ENCODE measurements at places on chromosomes 4 and X. TPM values are rescaled to one million over a fixed set of nuclear protein-coding genes. Genes with fewer than 3 reads are reported as not detected.

Gene ADAMTS3
- polyA plus RNA-seq: not detected

Gene HSFX3
- not detected for polyA plus RNA-seq

Gene SMIM10
- polyA plus RNA-seq: not detected

Gene DCAF8L2
- polyA plus RNA-seq: not detected

Gene NXF3
- polyA plus RNA-seq: not detected

Gene TMPRSS11D
- polyA plus RNA-seq: not detected

Gene PNCK
- polyA plus RNA-seq: not detected

Gene AFM
- polyA plus RNA-seq: not detected

Gene CLDN22
- polyA plus RNA-seq: not detected

Gene TLR3
- polyA plus RNA-seq: 4.1 TPM

Gene NPY2R
- polyA plus RNA-seq: not detected

Gene USP17L25
- not detected for polyA plus RNA-seq

Gene TECRL
- polyA plus RNA-seq: not detected

Gene RBM46
- not detected for polyA plus RNA-seq

Gene CCSER1
- not detected for polyA plus RNA-seq

Gene GYPE
- polyA plus RNA-seq: not detected

Gene ZFP42
- polyA plus RNA-seq: not detected

Gene HTR2C
- not detected for polyA plus RNA-seq

Gene H2BW2
- polyA plus RNA-seq: not detected

Gene CT83
- not detected for polyA plus RNA-seq

Gene PNMA6A
- not detected for polyA plus RNA-seq

Gene CPLX1
- not detected for polyA plus RNA-seq

Gene GPRASP1
- polyA plus RNA-seq: 9.2 TPM

Gene FAM200B
- polyA plus RNA-seq: 70.9 TPM

Gene CNGA1
- polyA plus RNA-seq: not detected

Gene SLC49A3
- polyA plus RNA-seq: not detected

Gene MAD2L1
- polyA plus RNA-seq: 24.3 TPM

Gene LANCL3
- 0.06 TPM for polyA plus RNA-seq

Gene COL25A1
- not detected for polyA plus RNA-seq

Gene PCYT1B
- not detected for polyA plus RNA-seq

Gene RUFY3
- 3.3 TPM for polyA plus RNA-seq

Gene GRPR
- 0.24 TPM for polyA plus RNA-seq

Gene HCCS
- 30.4 TPM for polyA plus RNA-seq

Gene GRSF1
- 74.3 TPM for polyA plus RNA-seq
